ENCODE measurements at places on chromosomes 16 and 17.

DNA sequence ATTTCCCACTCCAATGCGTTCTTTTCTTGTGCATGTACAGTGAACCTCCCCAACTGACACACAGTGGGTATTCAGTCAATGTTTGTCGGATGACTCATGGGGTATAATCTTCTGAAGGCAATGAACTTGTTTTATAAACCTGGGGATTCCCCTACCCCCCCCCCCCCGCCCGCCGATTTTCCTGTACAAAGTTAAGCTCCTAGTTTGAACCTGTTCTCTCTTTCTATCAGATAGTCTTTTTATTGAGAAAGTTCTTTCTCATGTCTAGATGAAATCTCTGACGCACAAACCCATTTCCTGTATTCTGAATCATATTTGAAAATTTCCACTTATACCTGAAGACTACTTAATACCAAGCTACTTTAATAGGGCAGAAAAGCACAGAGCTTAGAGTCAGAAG lies 338.3 kb downstream of the CA10 start:
- H3K27ac ChIP-seq = no peak overlapping the region
- DNase-seq = no peak

DNA sequence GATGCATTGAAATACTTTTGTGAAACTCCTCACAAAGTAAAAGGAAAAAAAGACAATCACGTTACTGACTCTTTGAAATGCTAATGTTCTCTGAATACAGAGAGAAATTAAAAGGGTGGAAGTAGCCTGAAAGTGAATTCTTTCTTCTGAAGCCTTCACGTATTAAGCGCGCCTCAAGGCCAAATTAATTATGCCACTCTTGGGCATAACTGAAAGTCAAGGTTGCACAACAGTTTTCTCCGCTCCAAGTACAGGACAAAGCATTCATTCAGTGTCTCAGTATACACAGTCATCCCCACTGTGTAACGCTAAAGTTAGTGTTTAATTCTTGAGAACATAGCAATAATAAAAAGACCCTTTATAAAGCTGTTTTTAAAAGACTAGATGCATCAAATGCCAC lies 21.5 kb downstream of the PARN start:
- no peak for DNase-seq
- no peaks in the 10 kb centered on the region for H3K27me3 ChIP-seq
- H3K4me3 ChIP-seq = no peak overlapping the region
- H3K27ac ChIP-seq = no peak overlapping the region
- H3K36me3 ChIP-seq = peaks cover 41% of the 10 kb centered on the region

DNA sequence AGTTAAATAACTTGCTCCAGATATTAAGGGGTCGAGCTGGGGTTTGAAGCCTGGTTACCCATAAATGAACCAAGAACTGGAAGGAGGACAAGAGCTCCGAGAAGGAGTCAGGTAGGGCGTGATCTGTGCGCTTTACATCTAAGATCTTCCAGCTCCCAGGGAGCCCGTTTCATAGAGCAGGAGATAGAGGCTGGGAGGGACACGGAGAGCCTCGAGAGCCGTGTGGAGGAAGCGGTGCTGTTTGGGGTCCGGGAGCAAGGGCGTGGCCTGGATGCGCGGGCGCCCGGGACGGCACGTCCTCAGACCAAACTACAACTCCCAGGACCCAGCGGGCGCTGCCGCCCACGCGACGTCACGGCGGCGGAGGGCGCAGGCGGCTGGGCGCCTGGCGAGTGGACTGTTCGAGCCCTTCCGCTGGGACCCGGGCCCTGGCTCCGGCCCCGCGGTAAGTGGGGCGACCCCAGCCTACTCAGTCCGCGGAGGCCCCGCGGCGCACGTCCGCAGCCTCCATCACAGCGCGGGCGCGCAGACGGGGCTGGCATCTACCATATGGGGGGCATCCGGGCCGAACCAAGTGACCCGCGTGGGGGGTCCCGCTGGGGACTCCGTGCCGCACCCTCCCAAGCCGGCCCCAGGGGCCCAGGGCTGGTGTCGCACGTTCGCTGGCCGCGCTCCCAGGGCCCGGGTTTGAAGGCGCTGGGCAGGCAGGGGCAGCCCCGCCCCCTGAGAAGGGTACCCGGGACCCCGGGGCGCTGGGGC lies at the start of gene BCKDK:
BCKDK (plus strand) TSS at position 352 of the 759 bp plus-strand sequence. CDS start 838 bp downstream, outside the sequence.
- peak; percentile 56 for DNase-seq
- H3K36me3 ChIP-seq = peaks cover 36% of the 10 kb centered on the region
- H3K4me3 ChIP-seq = peak within 1 kb of the TSS; percentile 97
- H3K27ac ChIP-seq = no peak within 1 kb of the TSS

DNA sequence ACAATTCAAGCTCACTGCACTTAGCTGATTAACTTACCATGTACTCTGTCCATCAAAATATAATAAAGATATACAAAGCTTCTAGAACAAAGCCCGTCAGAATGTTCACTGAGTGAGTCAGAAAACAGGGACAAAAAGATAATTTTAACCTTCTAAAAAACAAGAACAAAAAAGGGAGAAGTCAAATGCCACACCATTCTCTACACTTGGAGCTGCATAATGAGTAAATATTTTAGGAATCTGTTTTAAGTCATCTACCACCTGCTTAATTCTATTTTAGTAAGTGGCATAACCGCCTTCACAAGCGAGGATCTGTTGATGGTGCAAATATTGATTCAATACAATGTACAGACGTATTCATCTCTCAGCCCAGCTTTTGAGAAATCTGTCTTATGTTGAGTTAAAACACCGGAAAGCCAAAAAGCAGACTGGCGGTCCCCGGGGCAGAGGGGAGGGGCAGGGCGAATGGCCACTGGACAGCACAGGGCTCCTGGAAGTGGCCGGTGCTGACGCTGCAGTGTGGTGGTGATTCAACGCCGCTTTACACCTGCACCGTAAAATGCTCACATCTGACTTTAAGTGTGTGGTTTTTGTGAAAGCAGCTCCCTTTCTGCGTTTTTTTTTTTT lies 20.1 kb downstream of the RAB40B start:
- H3K4me1 ChIP-seq = no peaks in the 10 kb centered on the region
- H3K27ac ChIP-seq = no peak overlapping the region
- no peak overlapping the region for H3K4me3 ChIP-seq

DNA sequence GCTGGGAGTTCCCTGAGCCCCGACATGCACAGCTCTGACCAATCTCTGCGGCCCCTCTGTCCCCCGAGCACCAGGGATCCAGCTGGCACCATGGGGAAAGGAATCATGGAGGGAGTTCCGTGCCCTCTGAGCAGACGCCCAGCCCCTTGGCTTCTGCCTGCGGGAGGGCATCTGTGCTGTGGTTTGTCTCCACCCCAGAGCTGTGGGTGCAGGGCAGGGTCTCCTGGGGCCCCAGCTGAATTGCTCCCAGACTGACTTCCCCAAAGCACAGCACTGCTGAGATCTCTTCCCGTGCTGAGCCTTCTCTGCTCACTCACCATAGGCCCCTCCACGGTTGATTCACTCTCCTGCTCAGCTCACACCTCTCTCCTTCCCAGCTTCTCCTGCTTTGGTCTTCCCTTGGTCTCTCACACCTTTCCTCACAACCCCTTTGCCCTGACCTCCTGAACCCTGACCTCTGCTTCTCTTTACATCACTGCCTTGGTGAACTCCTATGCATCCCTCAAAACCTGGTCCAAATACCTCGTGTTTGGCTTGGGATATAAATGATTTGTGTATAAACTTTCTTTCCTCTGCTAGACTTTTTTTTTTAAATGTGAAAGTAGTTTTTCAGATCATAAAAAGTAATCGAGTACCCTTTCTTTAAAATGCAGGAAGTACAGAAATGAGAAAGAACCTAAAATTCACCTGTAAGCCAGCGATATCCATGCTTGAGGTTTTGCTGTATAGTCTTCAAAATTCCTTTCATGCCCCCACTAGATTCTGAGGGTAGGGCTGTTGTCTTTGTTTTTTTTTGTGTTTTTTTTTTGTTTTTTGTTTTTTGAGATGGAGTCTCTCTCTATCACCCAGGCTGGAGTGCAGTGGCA lies 265.3 kb downstream of the SEC14L1 start:
- no peak overlapping the region for H3K4me3 ChIP-seq
- H3K36me3 ChIP-seq = peaks cover 18% of the 10 kb centered on the region
- no peaks in the 10 kb centered on the region for H3K27me3 ChIP-seq
- H3K27ac ChIP-seq = no peak overlapping the region
- H3K4me1 ChIP-seq = peaks cover 5% of the 10 kb centered on the region

GRCh38 chr16:57531635-57532265 lies 4.6 kb downstream of the CCDC102A start:
- H3K27ac ChIP-seq = no peak overlapping the region
- no peak overlapping the region for H3K4me3 ChIP-seq
- H3K4me1 ChIP-seq = peaks cover 42% of the 10 kb centered on the region
- DNase-seq = no peak
- H3K36me3 ChIP-seq = peaks cover 3% of the 10 kb centered on the region

- peaks cover 19% of the 10 kb centered on the region for H3K36me3 ChIP-seq
- no peak for DNase-seq
- no peaks in the 10 kb centered on the region for H3K27me3 ChIP-seq
Measured at GRCh38 chr16:2214719-2214968, at the start of gene PGP. PGP (minus strand) TSS chr16:2214840; CDS start chr16:2214777, 63 bp downstream.

DNA sequence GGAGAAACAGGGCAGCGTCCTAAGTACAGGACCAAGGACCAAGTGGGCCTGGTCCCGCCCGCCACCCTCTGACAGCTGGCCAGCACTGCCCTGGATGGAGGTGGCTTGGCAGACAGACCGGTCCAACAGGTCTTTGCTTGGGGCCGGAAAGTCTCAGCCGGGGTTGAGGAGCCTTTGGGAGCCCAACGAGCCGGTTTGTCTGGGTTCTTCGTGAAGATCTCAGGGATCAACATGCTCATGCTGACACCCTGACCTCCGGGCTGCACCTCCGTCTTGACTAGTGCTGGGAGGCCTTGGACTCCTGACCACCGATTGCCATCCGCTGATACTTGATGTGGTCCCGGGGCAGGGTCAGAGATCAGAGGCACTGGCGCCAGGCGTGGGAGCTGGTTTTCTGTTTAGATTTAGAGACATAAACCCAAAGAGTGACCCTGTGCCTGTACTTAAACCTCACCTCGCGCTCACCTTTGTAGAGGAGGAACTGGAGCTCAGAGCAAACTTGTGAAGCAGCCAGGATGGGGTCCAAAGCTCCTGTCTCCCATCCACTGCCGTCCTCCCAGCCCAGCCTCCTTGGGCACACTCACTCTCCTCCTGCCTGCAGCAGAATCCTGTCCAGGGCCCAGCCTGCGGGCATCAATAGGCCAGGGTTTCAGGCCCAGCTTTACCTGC lies 92.1 kb upstream of the GSE1 start:
- no peak overlapping the region for H3K4me3 ChIP-seq
- H3K27me3 ChIP-seq = no peaks in the 10 kb centered on the region
- DNase-seq = peak; percentile 98
- H3K4me1 ChIP-seq = peaks cover 53% of the 10 kb centered on the region

DNA sequence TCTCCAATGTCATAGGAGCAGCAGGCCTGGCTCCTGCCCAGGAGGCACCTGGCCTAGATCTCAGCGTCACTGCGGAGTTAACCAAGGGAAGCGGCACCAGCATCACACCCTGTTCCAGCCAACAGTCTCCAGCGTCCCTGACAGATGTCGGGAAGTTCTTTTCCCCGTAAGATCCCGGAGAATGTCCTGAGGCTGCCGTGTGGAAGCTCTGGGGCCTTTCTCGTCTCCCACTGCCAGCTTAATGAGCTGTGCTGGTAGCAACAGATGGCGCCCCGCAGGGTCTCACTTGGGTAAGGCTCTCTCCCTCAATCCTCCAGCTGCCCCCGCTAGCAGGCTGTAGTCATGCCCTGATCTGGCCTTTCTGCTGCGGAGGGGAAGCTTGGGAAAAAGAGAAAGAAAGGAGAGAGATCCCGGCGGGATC lies 57.5 kb downstream of the MARCHF10 start:
- no peak overlapping the region for H3K27ac ChIP-seq
- peaks cover 12% of the 10 kb centered on the region for H3K4me1 ChIP-seq
- H3K27me3 ChIP-seq = no peaks in the 10 kb centered on the region
- no peak overlapping the region for H3K4me3 ChIP-seq
- no peaks in the 10 kb centered on the region for H3K36me3 ChIP-seq
- DNase-seq = no peak

DNA sequence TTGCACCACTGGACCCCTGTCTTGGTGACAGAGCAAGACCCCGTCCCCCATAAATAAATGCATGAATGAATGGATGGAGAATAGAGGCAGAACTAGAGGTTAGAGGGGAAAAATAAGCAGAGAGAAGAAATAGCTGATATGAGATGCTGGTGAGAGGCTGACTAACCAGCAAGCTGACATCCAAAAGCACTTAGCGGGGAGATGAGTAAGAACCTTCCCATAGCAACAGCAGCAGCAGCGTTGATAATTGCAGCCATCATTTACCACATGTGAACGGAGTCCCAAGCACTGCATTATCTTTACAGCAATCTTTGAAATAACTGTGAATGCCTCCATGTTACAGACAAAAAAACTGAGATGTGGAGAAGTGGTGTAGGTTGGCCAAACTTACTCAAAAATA lies 777.3 kb upstream of the EEF2KMT start:
- H3K4me3 ChIP-seq = no peak overlapping the region
- H3K36me3 ChIP-seq = no peaks in the 10 kb centered on the region
- no peaks in the 10 kb centered on the region for H3K27me3 ChIP-seq

DNA sequence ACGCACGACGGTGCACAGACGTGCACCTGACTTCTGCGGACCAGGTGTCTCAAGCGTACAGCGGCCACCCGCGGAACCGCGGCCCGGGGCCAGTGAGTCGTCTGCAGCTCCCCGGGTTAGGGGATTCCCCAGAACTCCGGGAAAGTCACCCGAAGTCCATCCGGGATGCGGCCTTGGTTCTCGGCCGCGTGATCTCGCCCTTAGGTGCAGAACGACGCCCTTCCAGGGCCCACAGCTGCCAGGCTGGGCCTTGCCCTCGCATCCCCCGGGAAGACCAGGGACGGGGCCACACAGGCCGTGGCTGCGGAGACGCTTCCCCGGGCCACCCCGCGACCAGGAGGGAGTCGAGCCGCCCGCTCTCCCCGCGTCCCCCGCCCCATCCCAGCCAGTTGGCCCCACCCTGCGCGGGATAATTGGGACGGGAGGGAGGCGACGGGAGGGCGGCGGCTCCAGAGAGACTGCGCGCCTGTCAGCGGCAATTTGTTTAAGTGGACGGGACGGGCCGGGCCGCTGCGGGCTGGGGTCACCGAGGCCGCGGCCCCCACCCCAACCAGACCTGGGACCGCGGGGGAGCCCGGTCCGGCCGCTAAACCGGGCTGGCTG lies 3.6 kb upstream of the TBX2 start:
- DNase-seq = no peak
- no peaks in the 10 kb centered on the region for H3K36me3 ChIP-seq
- peaks cover 52% of the 10 kb centered on the region for H3K27me3 ChIP-seq
- H3K4me3 ChIP-seq = no peak overlapping the region
- peaks cover 25% of the 10 kb centered on the region for H3K4me1 ChIP-seq

GRCh38 chr17:882827-883585 lies 96.6 kb downstream of the NXN start:
- peaks cover 28% of the 10 kb centered on the region for H3K4me1 ChIP-seq
- DNase-seq = no peak
- no peaks in the 10 kb centered on the region for H3K36me3 ChIP-seq
- no peaks in the 10 kb centered on the region for H3K27me3 ChIP-seq
- no peak overlapping the region for H3K4me3 ChIP-seq

- DNase-seq = no peak
- no peaks in the 10 kb centered on the region for H3K27me3 ChIP-seq
- H3K27ac ChIP-seq = no peak overlapping the region
- peaks cover 2% of the 10 kb centered on the region for H3K36me3 ChIP-seq
- peaks cover 3% of the 10 kb centered on the region for H3K4me1 ChIP-seq
- H3K4me3 ChIP-seq = no peak overlapping the region
Measured at GRCh38 chr16:67470359-67470758, 10.6 kb downstream of the ATP6V0D1 start.
